Stimulated activated CD4-positive, alpha-beta T cell treated with anti-CD3 and anti-CD28 coated beads, Interleukin-1b, Interleukin-23, amount 100 ng/mL, for 1 hour (primary cell): ENCODE measurements at places on chromosomes 1 and 21.

DNA sequence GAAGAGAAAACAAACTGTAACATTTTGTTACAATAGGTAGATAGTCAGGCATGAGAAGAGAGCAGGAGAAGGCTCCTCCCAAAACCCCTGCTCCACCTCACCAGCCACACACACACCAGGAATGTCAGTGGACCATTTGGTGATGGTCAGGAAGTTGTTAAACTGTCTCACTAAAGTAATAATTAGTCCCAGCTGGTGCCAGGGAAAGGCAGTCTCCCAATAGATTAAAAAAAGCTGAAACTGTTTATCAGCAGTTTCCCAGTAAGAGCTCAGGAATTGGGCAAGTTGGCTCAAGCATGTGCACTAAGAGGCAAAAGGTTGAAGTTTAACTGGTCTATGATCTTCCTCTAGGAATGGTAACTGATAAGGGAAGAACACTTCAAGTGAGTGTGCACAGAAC, 249.6 kb downstream of the COL11A1 start:
- no peak for DNase-seq

- no peak for DNase-seq
Observed at GRCh38 chr1:108565512-108565911, 5.6 kb downstream of the EEIG2 start.

DNA sequence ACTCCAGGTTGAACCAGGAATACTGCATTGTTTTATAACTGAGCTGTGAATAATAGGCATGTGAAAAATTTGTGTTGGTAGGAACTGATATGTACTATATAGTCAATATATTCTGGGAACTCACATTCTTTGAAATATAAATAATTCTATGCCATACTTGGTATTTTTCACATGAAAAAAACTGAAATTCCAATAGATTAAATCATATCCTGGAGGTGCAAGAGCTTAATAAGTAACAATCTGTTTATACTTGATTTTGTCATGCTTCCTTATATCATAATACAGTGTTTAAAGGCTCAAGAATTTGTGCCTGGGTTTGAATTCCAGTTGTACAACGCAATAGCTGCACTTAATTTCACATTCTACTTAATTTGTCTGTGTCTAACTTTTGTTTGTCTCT, 387.0 kb downstream of the USP25 start:
- no peak for DNase-seq

- DNase-seq = no peak
Observed at GRCh38 chr1:26700711-26701110, 4.9 kb downstream of the ARID1A start.

DNA sequence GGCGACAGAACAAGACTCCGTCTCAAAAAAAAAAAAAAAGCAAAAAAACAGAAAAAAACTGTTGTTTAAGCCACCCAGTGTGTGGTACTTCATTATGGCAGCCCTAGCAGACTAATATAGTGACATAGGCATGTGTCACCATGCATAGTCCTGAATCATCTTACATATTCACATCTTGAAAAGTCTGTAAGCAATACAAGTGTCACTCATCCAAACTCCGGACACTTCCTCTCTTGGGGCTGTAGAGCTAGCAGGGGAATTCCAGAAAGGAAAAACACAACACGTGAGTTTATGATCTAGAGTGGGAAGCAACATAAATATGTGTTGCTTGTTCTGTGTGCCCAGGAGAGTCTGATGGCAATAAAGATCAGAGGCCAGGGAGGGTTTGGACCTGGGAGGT, 81.6 kb upstream of the KCNE2 start:
- DNase-seq = no peak

DNA sequence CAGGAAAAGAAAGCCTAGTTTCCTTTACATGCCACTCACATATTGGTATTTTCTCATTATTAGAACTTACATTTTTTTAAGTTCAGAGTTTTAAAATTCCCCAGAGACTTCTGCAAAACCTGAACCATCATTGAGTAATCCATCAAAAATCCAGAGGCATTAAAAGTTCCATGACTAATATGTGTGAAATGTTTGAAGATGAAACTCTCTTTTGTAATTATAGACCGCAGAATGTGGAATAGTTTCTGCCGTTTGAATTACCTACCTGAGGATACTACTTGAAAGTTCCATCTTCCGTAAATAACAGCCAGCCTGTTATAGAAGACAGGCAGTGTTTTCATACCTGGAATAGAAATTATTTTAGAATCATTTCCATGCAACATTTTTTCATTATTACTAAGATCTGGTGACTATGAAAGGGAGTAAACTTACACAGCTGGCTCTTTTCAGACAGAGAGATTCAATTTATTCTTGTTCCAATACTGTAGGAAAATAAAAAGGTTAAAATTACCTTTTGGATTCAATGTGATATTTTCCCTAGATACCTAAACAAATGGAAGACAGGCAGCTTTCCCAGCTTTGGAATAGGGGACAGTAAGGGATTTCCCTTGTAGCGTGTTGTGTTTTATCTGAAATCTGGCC, 131.4 kb downstream of the ST6GALNAC5 start:
- no peak for DNase-seq

GRCh38 chr1:155326020-155326526, 5.4 kb downstream of the RUSC1 start:
- no peak for DNase-seq
